ENCODE measurements at places on chromosomes 16 and 17. TPM values are rescaled to one million over a fixed set of nuclear protein-coding genes. Genes with fewer than 3 reads are reported as not detected.

Gene SPNS2
- total RNA-seq, result 1.5 TPM

Gene NT5M
- total RNA-seq, result 2.4 TPM

Gene MYL4
- 1.1 TPM for total RNA-seq

Gene PPP1R27
- not detected for total RNA-seq

Gene SEPTIN1
- total RNA-seq, result 2.3 TPM

Gene OSGIN1
- total RNA-seq, result 2.7 TPM

Gene NEUROD2
- total RNA-seq, result not detected

Gene SLC6A2
- not detected for total RNA-seq

Gene RAB37
- total RNA-seq, result 3.2 TPM

Gene ASPHD1
- 3.8 TPM for total RNA-seq

DNA sequence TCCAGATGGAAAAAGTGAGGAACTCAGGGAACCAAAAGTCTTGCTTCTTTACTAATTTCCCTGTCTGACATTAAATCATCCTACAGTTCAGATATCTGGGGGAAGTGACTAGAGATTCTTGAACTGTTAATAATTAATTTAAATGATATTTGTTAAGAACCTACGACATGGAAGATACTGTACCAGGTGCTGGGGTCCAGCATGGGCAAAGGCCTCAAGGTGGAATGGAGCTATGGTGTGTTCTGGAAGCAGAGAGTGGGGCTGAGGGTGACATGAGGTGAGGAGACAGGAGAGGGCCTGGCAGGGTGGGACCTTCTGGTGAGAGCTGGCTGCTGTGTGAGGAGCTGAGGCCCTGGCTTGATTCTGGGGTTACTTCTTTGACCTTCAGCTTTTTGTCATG lies 6.0 kb upstream of the CCL2 start:
- DNase-seq, result no peak

- no peak for DNase-seq
Measured at GRCh38 chr17:75854101-75854748, 910 bp downstream of the WBP2 start.

DNA sequence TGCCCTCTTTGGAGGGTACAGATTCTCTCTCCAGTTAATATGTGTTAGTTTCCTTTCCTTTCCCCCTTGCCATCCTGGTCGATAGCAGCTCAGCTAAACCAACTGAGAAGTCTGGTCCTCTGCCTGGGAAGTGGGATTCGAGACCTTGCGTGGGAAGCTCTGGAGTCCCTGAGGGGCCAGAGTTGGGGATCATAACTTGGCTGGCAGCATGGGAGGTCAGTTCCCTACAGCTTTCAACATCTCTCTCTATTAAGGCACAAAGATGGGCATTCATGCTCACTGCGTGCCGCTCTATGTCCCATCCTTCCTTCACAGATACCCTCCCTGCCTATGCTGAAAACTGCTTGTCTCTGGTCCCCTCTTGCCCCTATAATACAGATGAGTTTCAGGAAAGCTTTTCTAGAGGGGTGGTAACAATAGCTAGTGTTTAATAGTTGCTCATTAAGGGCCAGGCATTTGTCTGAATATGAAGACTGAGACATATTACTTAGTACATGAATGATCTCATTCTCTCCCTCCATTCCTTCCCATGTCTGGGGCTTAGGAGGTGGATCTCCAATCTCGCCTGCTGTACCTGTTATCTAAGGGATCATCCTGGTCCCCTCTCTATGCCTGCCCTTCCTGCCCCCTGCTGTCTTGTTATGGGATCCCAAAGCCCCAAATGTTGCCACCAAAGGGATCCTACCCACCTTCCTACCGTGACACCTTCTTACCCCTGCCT lies 10.8 kb downstream of the THRA start:
- no peak for DNase-seq

DNA sequence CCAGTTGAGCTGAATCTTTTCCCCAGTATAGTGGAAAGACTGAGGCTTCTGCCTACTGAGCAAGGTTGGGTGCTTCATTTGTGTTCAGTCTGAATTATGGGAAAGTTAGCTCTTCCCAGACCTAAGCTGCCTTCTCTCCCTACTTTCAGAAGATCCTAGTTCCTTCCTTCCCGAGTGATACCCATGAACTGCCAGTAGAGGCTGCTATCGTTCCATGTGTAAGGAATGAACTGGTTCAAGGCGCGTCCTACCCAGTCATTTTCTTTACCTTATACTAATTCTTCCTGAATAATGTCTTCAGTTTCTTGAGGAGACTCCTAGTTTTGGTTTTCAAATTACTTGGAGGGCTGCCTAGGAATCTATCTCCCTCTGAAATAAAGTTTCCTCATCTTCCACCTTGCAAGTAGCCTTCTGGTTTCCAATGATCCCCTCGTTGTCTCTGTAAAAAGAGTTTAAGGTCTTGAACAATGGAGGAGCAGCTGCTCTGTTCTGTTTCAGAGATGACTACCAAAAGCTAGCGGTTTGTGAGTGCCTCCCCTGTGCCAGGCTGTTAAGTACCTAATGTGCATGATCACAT lies 934 bp upstream of the AOC2 start:
- DNase-seq, result no peak

GRCh38 chr17:37527249-37527851 lies 37.7 kb downstream of the DUSP14 start:
- no peak for DNase-seq

- DNase-seq, result no peak
Measured at GRCh38 chr17:45639297-45639849, 144.7 kb upstream of the CRHR1 start.

GRCh38 chr16:88393571-88393970 lies 10.8 kb downstream of the ZNF469 start:
- DNase-seq, result no peak

GRCh38 chr16:85628645-85629044 lies 15.5 kb downstream of the GSE1 start:
- DNase-seq, result no peak

GRCh38 chr17:8577868-8578267 lies 52.7 kb downstream of the MYH10 start:
- DNase-seq, result no peak

GRCh38 chr16:2983706-2984136 lies 3.5 kb upstream of the PKMYT1 start:
- DNase-seq, result peak; percentile 81

GRCh38 chr17:47695429-47696376 lies 1.7 kb downstream of the TBKBP1 start:
- DNase-seq, result no peak

- DNase-seq, result no peak
Measured at GRCh38 chr17:77326636-77327035, 185.9 kb downstream of the SEC14L1 start.

- DNase-seq, result no peak
Measured at GRCh38 chr17:56392321-56392720, 201.2 kb upstream of the NOG start.

GRCh38 chr17:57420734-57421717 lies 164.7 kb downstream of the MSI2 start:
- DNase-seq, result no peak

GRCh38 chr17:7852919-7853690 lies 1.8 kb upstream of the TMEM88 start:
- DNase-seq, result no peak

DNA sequence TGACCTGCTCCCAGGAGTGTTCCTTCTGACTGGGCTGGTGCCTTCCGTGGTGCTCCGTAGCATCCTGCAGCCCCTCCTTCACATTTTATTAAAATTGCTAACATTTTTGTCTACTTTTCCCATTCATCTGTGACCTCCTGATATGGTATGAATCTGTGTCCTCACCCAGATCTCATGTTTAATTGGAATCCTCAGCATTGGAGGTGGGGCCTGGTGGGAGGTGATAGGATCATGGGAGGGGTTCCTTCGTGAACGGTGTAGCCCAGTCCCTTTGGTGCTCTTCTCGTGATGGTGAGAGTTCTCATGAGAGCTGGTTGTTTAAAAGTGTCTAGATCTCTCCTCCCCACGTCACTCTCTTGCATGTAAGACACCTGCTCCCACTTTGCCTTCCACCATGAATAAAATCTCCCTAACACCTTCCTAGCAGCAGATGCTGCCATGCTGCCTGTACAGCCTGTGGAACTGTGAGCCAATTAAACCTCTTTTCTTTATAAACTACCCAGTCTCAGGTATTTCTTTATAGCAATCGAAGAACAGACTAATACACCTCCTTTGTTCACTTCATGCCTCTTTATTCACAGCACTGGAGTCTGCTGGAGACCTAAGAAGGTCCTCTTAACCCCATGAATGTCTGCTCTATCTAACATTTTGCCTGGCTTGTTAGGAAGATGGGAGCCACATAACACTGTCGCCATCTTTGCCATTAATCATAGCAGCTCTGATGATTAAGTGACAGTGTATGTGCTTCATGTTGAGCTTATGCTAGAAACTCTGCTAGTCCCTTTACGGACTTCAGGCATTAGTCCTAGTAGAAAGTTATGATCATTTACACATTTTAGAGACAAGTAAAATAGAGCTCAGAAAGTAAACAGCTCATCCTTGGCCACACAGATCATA lies 377.7 kb upstream of the MAF start:
- DNase-seq, result no peak

DNA sequence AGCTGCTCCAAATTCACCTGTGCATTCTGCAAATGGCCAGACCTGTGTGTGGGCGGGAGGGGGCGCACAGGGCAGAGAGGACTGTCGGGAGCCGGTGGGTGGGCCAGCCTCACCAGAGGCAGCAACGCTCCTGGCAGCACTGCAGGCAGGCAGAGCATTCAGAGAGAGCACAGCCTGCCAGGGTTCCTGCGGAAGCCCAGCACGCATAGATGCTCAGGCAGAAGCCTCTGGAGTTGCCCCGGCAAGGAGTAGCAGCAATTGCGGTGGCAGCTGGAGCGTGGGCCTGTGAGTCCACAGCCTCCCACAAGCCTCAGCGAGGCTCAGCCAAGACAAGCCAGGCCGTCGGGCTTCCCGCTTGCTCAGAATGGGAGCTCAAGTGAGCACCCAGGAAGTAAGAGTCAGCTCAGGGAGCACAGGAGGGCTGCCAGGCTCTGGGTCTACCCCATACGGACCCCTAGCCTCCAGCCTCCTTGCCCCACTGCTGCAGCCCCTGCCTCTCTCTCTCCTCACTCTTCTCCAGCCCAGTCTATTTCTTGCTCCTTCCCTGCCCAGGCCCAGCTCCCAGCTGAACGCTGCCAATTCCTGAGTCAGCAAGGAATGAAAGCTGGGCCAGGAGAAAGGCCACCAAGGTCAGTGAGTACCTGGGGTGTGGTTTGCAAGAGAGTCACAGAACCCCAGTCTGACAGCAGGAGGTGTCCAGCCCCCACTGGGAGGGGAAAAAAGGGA lies 9.6 kb downstream of the EMC6 start:
- no peak for DNase-seq

DNA sequence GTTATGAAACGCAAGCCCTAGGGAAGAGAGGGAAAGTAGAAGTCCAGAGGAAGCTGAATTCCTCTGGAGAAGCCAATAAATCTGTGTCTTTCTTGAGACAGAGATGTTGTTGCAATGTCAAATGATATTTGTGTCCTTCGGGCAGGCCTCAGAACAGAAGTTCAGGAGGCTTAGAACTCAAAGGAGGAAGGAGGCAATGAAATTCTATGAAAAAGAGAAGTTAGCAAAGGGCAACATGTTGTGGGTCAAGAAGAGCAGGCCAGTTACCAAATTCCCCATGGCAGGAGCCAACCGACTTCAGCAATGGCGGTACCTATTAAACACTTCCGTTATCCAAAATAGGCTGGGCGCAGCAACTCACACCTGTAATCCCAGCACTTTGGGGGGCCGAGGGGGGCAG lies 109.0 kb upstream of the DHX40 start:
- DNase-seq, result no peak

DNA sequence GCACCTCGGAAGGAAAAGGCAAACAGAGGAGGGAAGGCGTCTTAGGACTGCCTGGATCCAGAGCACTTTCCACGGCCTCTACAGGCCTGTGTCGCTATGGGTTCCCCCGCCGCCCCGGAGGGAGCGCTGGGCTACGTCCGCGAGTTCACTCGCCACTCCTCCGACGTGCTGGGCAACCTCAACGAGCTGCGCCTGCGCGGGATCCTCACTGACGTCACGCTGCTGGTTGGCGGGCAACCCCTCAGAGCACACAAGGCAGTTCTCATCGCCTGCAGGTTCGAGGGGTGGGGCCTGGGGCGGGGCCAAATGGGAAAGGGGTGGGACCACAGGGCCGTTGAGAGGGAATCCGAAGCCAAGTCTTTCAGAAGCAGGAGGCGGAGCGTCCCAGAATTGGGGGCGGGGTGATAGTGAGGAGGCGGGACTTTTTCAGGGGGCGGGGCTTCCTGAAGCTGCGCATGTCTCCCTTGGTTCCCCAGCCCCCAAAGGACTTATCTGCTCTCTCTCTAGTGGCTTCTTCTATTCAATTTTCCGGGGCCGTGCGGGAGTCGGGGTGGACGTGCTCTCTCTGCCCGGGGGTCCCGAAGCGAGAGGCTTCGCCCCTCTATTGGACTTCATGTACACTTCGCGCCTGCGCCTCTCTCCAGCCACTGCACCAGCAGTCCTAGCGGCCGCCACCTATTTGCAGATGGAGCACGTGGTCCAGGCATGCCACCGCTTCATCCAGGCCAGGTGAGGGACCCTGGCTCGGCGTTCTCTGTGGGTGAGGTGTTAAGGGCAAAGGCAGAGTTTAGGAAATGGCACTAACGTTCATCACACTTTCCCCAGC lies 939 bp downstream of the BCL6B start:
- DNase-seq, result peak; percentile 58

DNA sequence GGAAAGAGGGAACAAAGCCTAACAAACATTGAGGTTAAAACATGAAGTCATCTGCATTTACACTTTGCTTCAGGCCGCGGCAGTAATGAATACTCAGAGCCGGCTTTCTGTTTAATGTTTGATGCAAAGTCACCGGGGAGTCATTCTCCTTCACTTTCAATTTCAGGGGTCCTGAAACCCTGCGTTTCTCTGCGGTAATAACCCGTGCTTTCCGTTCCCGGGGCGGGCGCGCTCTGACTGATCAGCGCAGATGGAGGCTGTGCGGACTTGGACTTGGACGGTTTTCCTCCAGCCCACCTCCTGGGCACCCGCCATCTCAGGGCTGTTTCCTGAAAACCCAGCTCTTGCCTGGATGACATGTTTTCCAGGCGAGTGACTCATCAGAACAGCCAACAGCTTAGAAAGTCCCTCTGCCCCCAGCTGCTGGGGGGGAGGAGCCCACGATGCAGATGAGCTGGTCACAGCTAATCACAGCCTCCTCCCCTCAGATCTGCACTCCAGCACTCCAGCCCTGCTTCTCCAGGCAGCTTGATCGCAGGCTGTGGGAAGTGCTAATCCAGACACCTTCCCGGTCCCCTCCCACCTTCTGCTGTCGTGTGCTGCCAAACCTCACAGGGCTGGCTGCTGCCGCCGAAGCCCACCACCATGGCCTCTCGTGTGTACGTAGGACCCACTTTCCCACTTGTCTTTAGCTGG lies 158.6 kb upstream of the CHMP6 start:
- DNase-seq, result peak; percentile 52

- peak; percentile 43 for DNase-seq
Measured at GRCh38 chr17:1109606-1110540, 69.9 kb downstream of the ABR start.

- no peak for DNase-seq
Measured at GRCh38 chr16:27226476-27226875, 23.1 kb downstream of the KDM8 start.

- DNase-seq, result no peak
Measured at GRCh38 chr16:14110728-14111251, 39.7 kb downstream of the MRTFB start.

GRCh38 chr17:1820528-1821252 lies 9.0 kb downstream of the SMYD4 start:
- no peak for DNase-seq

GRCh38 chr16:72818236-72818845 lies 229.6 kb downstream of the ZFHX3 start:
- no peak for DNase-seq

- DNase-seq, result no peak
Measured at GRCh38 chr17:32756696-32757095, 120.2 kb downstream of the MYO1D start.

GRCh38 chr16:67563708-67564468 lies 1.6 kb downstream of the CTCF start:
- DNase-seq, result no peak
